Thymus (tissue), 14 donors: ENCODE measurements at places on chromosomes 13 and 19. TPM values are rescaled to one million over a fixed set of nuclear protein-coding genes. Genes with fewer than 3 reads are reported as not detected.

- no peaks in the 10 kb centered on the region for H3K4me1 ChIP-seq
- no peaks in the 10 kb centered on the region for H3K27me3 ChIP-seq
- H3K36me3 ChIP-seq: no peaks in the 10 kb centered on the region
Measured at GRCh38 chr13:70960841-70961443, 852.7 kb upstream of the KLHL1 start.

GRCh38 chr19:44072543-44073401 is 813 bp downstream of the ZNF284 start:
- H3K4me1 ChIP-seq: peaks cover 14% of the 10 kb centered on the region
- H3K27ac ChIP-seq: no peak overlapping the region
- DNase-seq: no peak
- peak overlapping the region; percentile 80 for H3K4me3 ChIP-seq

DNA sequence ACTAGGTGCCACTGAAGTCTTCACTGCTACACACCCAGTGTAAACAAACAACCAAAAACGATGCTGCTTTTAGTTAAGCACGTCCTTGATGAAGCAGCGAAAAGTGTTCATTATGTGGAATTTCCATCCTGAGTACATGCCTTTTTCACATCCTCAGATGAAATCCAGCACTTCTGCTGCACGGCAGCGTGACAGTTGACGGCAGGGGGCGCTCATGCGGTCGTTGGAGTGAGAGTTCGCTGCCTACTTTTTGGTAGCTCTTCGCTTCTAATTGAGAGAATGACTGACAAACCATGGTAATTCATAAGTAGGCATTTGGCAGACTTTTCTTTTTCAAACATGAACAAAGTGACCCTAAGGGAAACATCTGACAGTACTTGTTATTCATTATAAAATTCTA is 1124.9 kb downstream of the EFNB2 start:
- H3K27ac ChIP-seq: no peak overlapping the region
- no peaks in the 10 kb centered on the region for H3K36me3 ChIP-seq
- H3K4me1 ChIP-seq: no peaks in the 10 kb centered on the region
- no peaks in the 10 kb centered on the region for H3K27me3 ChIP-seq
- DNase-seq: peak; percentile 7
- H3K4me3 ChIP-seq: no peak overlapping the region

GRCh38 chr13:101880581-101880980 is 428.1 kb downstream of the ITGBL1 start:
- no peak overlapping the region for H3K4me3 ChIP-seq
- no peak for DNase-seq
- no peaks in the 10 kb centered on the region for H3K36me3 ChIP-seq
- H3K27ac ChIP-seq: no peak overlapping the region
- no peaks in the 10 kb centered on the region for H3K27me3 ChIP-seq

DNA sequence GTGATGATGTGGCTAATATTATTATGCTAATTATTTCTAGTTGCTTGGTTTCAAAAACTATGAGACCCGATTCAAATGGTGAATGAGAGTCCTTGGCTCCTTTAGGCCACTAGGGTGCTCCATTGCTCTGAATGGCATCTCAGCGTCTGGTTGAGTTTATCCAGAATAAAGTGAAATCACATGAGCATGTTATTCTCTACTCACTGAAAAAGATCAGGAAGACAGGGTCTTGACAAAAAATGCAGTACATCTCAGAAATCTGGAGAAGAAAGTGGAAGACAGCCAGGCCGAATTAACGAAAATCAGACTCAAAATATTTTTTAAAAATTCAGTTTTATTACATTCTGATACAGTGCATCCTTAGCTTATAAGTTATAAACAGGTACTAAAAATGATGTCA is 516.2 kb downstream of the MYO16 start:
- DNase-seq: peak; percentile 22
- H3K4me3 ChIP-seq: no peak overlapping the region
- H3K36me3 ChIP-seq: no peaks in the 10 kb centered on the region
- H3K27ac ChIP-seq: no peak overlapping the region
- peaks cover 7% of the 10 kb centered on the region for H3K27me3 ChIP-seq

DNA sequence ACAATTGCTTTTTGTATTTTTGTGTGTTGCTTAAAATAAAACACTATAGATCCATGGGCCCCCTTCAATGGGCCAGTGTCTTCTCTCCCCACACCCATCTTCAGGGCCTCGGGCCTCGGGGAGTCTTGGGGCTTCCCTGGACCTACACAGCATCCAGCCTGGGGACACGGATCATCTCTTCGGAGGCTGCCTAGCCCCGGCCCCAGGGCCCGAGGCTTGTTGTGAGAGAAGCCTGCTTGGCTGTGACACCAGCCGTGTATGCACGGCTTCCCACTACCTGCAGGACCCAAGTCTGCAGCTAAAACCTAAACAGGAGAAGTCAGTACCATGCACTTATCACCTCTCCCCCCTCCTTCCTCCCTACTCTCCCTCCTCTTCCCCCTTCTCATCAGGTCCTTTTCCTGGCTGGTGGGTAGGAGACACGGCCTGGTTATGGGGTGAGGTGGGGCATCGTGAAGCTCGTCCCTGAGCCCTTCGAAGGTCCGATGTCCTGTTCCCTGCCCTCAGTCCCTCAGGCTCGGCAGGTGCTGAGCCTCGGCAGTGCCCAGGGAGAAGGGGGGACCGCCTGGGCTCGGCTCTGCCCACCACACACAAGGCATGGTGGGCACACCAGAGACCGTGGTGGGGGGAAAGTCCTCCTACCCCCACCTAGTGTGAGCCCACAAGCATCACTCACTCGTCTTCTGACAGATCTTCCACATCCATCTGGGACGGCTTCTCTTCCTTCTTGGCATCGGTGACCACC is 9.5 kb downstream of the C13orf46 start:
- H3K27me3 ChIP-seq: no peaks in the 10 kb centered on the region
- H3K4me3 ChIP-seq: no peak overlapping the region
- no peaks in the 10 kb centered on the region for H3K36me3 ChIP-seq
- DNase-seq: no peak
- no peak overlapping the region for H3K27ac ChIP-seq

DNA sequence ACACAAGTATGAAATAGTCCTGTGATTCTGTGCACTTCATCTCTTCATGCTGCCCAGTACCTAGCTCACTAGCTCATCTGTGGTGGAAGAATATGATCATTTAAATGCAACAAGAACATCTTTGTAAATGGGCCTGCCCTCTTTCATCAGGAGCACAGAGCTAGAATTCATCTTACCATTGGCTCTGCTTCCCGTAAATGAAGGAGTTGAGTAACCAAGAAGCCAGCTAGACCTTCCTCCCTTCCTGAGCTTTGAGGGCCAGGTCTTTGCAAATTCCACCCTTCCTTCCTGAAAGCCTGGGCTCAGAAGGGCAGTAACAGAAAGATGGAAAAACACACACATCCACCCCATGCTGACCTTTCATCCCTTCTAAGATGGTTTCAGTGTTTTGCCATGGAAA is 82.0 kb downstream of the FRY start:
- peaks cover 25% of the 10 kb centered on the region for H3K4me1 ChIP-seq
- H3K27me3 ChIP-seq: no peaks in the 10 kb centered on the region
- H3K36me3 ChIP-seq: no peaks in the 10 kb centered on the region
- DNase-seq: no peak

DNA sequence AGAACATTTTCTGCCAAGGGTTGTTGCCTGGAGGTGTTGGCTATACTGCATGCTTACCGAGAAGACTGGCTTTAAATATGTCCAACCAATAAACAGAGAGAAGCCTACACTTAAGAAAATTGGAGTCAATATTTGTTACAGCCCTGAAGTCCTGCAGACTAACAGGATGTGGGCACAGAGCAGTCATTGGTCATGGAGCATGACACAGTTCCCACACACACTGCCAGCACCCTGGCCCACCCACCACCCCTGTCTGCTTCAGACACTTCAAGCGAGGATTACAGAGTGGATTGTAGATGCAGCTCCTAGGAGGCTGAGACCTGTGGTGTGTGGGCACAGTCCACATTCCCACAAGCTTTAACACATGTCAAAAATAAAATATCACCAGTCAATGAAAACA is 21.0 kb upstream of the SERP2 start:
- H3K27me3 ChIP-seq: no peaks in the 10 kb centered on the region
- H3K4me3 ChIP-seq: no peak overlapping the region
- H3K36me3 ChIP-seq: no peaks in the 10 kb centered on the region
- H3K4me1 ChIP-seq: peaks cover 22% of the 10 kb centered on the region
- peak overlapping the region; percentile 40 for H3K27ac ChIP-seq

DNA sequence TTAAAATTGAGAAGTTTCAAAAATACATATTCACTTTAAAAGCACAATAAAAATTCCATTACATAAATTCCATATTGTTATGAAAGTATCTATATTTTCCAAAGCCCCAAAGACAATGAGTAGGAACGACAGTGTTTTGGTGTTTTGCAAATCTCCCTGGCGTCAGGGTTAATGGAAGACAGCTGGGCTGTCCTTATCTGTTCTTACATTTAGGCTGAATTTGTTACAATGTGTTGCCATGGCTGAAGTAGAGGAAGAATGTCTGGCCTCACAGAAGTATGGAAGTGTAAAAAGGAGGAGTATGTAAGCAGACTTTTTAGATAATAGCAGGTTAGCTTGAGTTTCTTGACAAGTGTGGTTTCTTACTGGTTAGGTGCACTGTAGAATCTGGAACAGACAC is 124.4 kb upstream of the SPATA13 start:
- H3K4me3 ChIP-seq: no peak overlapping the region
- no peak for DNase-seq
- H3K27me3 ChIP-seq: no peaks in the 10 kb centered on the region

DNA sequence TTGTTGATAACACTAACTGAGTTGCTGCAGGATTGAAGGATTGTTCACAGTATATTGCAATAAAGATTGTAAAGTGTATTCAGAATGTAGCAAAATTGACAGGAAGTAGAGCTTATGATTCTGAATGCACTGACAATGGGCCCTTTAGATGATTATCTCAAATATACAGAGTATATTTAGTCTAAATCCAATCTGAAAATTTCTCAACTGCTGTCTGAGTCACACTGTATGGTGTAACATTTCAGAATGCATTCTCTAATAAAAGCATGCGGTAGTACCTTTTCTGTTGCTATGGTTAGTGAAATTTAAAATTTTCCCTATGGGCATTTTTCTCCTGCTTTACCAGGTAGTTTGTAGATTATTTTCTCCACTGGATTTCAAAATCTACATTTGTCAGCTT is 365.2 kb downstream of the PCDH17 start:
- H3K27me3 ChIP-seq: no peaks in the 10 kb centered on the region
- H3K27ac ChIP-seq: no peak overlapping the region
- DNase-seq: no peak
- no peaks in the 10 kb centered on the region for H3K36me3 ChIP-seq

DNA sequence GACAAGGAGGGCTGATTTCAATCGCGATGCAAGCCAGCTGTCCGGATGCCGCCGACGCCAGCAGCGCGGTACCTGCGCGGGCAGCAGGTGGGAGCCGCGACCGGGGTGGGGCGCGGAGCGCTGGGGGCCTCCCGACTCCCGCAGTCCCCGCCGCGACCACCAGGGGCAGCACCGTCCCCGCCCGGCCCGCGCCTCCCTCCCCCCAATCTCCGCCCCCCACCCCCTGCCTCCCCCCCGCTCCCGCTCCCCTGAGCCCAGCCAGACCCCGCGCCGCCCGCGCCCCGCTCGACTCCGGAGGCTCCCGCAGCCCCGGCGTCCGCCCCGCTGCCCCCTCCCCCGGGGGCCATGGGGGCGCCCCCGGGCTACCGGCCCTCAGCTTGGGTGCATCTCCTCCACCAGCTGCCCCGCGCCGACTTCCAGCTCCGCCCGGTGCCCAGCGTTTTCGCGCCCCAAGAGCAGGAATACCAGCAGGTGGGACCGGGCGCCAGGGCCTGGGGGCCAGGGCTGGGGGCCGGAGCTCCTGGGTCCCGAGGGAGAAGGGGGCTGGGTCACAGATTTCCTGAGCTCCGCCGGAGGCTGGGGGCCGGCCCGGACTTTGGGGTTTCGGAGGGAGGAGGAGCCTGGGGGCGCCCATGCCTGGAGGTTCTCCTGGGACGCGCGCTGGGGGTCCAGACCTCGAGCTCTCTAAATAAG is at the start of gene TTYH1:
TSS of gene TTYH1 (plus strand) at position 257 of the 693 bp plus-strand sequence. CDS start at position 346, 89 bp downstream.
- no peak within 1 kb of the TSS for H3K4me3 ChIP-seq
- H3K36me3 ChIP-seq: no peaks in the 10 kb centered on the region
- H3K27me3 ChIP-seq: peaks cover 23% of the 10 kb centered on the region
- no peak for DNase-seq
- peaks cover 15% of the 10 kb centered on the region for H3K4me1 ChIP-seq

DNA sequence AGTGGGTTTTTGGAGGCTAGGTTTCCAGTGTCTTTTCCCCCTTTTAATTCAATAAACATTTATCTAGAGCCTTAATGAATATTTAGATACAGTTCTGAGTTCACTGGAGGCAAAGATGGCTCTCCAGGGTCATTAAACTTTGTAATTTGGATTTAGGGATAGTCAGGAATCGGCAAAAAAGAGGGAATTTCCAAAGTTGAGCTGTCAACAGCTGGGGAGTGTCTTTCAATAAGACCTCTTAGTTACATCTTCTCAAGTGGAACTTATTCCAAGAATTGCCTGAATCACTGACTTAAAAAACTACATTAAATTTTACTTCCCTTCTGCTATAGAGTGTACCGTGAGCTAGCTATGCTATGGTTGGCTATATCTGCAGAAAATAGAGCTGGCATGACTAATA is 2.0 kb downstream of the LRCH1 start:
- H3K4me3 ChIP-seq: peak overlapping the region; percentile 93
- no peaks in the 10 kb centered on the region for H3K36me3 ChIP-seq
- H3K27me3 ChIP-seq: no peaks in the 10 kb centered on the region
- H3K4me1 ChIP-seq: peaks cover 33% of the 10 kb centered on the region
- H3K27ac ChIP-seq: peak overlapping the region; percentile 92

DNA sequence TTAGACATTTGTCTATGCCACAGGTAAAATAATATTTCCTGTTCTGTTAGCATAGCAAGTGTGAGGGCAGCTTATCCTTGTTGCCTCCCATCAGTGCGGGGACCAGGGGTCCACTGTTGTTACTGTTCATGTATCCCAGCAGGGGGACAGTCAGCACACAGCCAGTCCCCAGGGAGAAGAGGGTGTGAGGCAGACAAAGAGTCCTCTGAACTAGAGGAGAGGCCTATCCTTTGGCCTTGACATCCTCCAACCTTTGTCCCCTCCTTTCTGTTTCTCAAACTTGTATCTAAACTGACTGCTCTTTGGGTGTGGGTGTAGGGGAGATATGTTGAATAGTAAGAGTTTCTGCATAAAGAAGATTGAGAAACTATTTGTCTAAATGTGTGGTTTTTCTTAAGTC is 2.9 kb upstream of the GPR18 start:
- H3K4me1 ChIP-seq: peaks cover 2% of the 10 kb centered on the region
- no peaks in the 10 kb centered on the region for H3K27me3 ChIP-seq
- H3K4me3 ChIP-seq: no peak overlapping the region
- DNase-seq: no peak
- no peak overlapping the region for H3K27ac ChIP-seq

- H3K27me3 ChIP-seq: no peaks in the 10 kb centered on the region
- H3K27ac ChIP-seq: no peak overlapping the region
- peaks cover 23% of the 10 kb centered on the region for H3K4me1 ChIP-seq
- H3K36me3 ChIP-seq: peaks cover 27% of the 10 kb centered on the region
Measured at GRCh38 chr19:38707512-38708114, 36.7 kb downstream of the CAPN12 start.

The NDFIP2 gene
- total RNA-seq: 31.9 TPM

The ZNF726 gene
- 10.5 TPM for total RNA-seq

The TMTC4 gene
- total RNA-seq: 11.7 TPM

The FSD1 gene
- total RNA-seq: 4.3 TPM

The CYP2A7 gene
- total RNA-seq: not detected

The TUBB4A gene
- total RNA-seq: 0.24 TPM

The ZNF585A gene
- 19.1 TPM for total RNA-seq
